Caco-2 (cell line): ENCODE measurements at places on chromosomes 6 and 20. TPM values are rescaled to one million over a fixed set of nuclear protein-coding genes. Genes with fewer than 3 reads are reported as not detected.
A peak's percentile ranks its signal among the peaks of the same experiment; 100 is the strongest.

CD24 gene
- total RNA-seq, result 81.7 and 92.2 TPM in 2 replicates

LY6G6D gene
- not detected in 2 replicates for total RNA-seq

TMEM74B gene
- 6.9 and 7.8 TPM in 2 replicates for total RNA-seq

MUC21 gene
- not detected in 2 replicates for total RNA-seq

MEP1A gene
- total RNA-seq, result 8.1 and 12.0 TPM in 2 replicates

HTR1E gene
- total RNA-seq, result not detected in 2 replicates

RIMS1 gene
- total RNA-seq, result 3.4 and 4.4 TPM in 2 replicates

TAF8 gene
- 35.0 and 37.7 TPM in 2 replicates for total RNA-seq

NTSR1 gene
- 0.14 and 0.16 TPM in 2 replicates for total RNA-seq

FKBP5 gene
- 16.5 and 20.1 TPM in 2 replicates for total RNA-seq

VSX1 gene
- not detected in 2 replicates for total RNA-seq

TMEM14C gene
- 116 and 134 TPM in 2 replicates for total RNA-seq

ETV7 gene
- total RNA-seq, result 0.52 and 0.79 TPM in 2 replicates

- DNase-seq, result peak; percentile 83
These were observed 5.1 kb downstream of the DIDO1 start for GRCh38 chr20:62921119-62921687.

- no peak for DNase-seq
These were observed 109.8 kb upstream of the PTPRK start for GRCh38 chr6:128630213-128630612.

GRCh38 chr6:119340796-119341487 is 8.6 kb downstream of the MAN1A1 start:
- DNase-seq, result no peak

- DNase-seq, result peak; percentile 65
These were observed 2.8 kb upstream of the LBP start for GRCh38 chr20:38343311-38344106.

DNA sequence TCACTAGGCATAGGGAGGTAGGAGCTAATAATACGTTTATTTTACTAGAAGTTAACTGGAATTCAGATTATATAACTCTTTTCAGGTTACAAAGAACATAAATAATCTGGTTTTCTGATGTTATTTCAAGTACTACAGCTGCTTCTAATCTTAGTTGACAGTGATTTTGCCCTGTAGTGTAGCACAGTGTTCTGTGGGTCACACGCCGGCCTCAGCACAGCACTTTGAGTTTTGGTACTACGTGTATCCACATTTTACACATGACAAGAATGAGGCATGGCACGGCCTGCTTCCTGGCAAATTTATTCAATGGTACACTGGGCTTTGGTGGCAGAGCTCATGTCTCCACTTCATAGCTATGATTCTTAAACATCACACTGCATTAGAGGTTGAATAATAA is 1.1 kb downstream of the HFE start:
- no peak for DNase-seq

GRCh38 chr6:55902796-55903195 is 27.4 kb upstream of the BMP5 start:
- no peak for DNase-seq

- DNase-seq, result peak; percentile 29
These were observed 13.0 kb upstream of the MRPS10 start for GRCh38 chr6:42230345-42231321.

DNA sequence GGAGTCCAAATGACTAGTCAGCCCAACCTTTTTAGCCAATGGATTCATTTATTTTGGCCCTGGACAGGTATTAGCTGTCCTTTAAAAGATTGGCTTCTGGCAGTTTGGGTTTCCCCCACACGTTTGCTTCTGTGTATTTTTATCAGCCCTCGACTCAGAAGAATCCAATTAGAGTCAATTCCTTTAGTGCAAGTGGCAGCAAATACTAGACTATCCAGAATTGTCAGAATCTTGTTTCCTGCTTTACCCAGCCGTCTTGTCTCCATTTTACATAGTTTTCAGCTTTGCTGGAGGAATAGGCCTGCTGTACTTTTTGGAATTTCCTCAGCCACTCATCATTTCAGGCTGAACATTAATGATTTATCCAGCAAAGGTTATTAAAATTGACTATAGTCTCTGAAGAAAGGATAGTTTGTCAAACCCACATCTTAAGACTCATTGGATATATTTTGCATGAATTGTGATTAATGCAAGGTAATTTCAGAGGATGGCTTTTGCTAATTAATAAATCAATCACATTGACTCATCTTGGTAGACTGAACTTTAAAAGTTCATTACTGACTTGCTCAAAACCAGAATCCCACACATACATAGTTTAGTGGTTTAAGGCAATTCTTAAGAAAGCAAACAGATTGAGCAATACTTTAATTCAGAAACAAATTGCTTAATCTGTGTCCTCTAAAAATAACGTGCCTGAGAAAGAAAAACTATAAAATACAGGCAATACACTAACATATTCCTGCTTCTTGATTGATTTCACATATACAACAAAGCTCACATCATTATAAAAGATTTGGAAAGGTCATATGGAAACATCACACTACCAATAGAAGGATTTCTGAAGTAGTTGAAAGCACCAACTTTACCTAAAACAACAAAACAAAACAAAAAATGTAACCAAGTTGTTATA is 62.9 kb upstream of the ZNF217 start:
- no peak for DNase-seq

GRCh38 chr6:43744491-43744890 is 25.5 kb upstream of the VEGFA start:
- no peak for DNase-seq

DNA sequence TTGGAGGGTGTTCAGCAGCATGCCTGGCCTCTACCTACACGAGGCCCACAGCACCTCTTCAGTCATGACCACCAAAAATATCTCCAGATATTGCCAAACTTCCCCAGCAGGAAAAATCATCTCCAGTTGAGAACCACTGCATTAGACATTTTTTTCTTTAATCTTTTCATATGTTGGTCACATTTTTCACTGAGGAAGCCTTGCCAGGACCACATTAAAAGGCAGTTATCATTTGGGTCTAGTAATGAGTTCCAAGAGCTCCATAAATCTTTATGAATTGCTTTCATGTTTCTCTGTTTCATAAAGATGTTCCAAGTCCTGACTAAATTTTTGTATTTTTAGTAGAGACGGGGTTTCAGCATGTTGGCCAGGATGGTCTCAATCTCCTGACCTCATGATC is 28.8 kb downstream of the MTRES1 start:
- no peak for DNase-seq

DNA sequence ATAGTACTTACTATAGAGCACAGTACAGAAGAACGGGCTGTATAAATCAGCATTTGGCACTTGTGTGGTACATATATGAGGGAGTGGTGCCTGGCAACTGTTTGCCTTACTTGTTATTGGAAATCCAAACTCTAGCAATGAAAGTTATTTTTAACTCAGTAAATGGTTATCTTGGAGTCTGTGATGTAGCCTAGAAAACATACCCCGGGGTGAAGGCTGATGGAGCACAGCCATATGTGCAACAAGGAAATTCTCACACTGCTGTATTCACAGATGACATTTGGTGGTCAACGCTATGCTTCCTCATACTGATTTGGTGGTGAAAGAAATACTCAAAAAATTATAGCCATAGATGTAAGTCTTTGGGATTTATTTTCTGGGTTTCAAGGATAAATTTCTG is 807.5 kb upstream of the FLRT3 start:
- no peak for DNase-seq

GRCh38 chr6:8839626-8840025 is 404.3 kb upstream of the SLC35B3 start:
- no peak for DNase-seq

- no peak for DNase-seq
These were observed 29.4 kb downstream of the RNF8 start for GRCh38 chr6:37382994-37383765.

DNA sequence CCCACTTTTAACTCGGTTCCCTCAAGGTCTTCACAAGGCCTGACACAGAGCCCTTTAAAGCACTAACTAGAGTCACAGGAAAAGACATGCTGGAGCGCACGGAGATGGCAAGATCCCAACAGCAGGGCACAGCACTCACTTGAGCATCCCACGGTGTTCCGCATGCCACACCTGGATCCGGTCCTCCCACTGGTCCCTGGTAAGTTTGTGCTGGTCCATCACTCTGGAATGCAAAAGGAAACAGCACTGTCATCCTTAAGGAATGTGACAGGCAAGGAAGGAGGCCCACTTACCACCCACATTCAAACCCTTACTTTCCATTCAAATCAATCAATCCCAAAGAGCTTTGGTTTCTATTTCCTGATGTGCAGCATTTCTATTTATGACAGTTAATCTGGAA is 34.7 kb downstream of the EZR start:
- DNase-seq, result no peak

DNA sequence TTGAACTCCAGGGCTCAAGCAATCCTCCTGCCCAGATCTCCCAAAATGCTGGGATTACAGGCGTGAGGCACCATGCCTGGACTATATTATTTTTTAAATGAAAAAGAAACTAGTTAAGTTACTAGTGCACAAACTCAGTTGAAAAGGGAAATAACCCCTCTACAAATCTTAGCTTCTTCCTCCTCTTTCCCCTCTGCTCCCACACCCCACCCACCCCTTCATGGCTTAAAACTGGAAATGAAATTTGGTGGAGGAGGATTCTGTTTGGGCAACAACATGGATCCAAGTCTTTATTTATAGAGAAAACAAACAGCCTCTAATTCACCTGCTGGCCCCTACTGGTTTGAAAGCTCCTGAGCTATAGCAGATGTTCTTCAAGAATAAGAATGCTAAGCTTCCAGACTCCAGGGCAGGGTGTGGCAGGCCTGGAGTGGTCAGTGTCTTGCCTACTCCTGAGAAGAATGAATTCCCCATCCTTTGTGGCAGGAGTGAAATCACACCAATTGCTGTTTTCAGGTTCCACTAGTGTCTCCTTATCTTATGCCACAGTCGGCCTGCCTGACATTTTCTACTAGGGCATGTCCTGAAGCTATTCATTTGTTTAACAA is 73.5 kb downstream of the ZFP64 start:
- DNase-seq, result no peak

DNA sequence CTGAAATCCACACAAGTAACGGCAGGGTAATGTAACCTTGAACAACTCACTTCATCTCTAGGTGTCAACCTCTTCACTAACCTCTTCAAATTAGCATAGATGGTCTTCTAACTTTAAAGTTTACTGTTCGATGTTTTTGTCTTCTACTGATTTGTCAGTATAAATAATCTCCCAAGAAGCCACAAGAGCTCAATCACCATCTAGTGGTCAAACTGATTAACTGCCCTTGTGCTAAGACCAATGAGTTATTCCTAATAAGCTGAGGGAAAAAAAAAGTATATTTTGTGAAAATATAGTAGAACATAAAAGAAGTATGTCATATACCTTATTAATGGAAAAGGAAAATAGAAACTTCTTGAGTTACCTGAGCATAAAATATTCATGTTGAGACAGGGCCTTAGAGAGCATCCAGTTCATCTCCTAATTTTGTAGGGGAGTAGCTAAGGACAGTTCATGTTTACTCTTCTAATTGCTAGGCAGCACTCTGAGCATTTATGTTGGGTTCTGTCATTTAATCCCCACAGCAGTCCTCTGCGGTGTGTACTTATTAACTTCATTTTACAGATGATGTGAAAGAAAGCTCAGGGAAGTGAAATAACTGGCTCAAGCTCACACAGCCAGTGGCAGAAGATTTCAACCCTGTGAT is 317.1 kb downstream of the ESR1 start:
- DNase-seq, result no peak

DNA sequence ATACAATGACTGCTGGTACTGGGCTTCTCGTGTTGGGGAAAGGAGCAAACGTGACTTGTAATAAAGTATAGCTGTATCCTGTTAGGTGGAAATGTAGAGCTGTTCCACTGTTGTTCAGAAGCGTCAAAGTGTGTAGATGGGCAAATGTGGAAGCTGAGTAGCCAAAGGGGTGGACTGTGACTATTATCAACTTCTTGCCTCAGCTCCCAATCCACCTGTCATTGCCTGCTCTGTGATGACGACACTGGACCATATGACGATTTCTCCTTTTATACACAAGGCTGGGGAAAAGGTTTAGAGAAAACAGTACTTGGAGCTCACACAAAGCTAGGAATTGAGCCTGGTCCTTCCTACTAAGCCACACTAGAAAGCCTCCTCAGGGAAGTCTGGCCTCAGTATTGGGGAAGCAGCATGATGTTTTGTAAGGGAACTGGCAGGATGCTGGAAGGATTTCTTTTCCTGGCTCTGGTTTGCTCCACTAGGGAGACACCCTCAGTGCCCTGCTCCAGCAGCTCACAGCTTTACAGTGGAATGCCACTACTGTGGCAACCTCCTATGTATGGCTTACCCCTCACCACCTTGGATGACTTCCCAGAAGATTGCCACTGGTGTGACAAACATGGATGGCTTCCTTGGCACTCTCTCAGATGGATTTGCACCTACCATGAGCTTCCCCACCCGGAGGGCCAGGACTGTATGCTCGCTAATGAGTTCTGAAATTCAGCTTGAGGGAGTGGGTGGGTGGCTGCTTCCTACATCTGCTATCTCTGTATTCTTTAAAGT is 20.0 kb downstream of the CD164 start:
- DNase-seq, result no peak

- no peak for DNase-seq
These were observed 24.9 kb upstream of the FUCA2 start for GRCh38 chr6:143536461-143536865.

DNA sequence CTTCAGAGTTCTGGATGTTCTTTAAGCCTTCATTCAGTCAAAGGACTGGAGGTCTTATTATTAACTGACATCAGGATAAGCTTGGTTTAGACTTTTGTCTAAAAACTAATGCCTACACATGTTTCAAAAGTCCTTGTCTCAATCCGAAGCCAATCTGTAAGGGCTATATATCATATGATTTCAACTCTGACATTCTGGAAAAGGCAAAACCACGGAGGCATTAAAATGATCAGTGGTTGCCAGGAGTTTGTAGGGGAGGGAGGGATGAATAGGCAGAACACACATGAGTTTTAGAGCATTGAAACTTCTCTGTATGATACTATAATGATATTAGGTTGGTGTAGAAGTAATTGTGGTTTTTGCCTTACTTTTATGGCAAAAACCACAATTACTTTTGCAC is 1285.8 kb upstream of the CITED2 start:
- no peak for DNase-seq

- no peak for DNase-seq
These were observed 78.6 kb upstream of the QKI start for GRCh38 chr6:163335671-163336545.

- no peak for DNase-seq
These were observed 52.9 kb upstream of the PMEPA1 start for GRCh38 chr20:57762531-57763234.

DNA sequence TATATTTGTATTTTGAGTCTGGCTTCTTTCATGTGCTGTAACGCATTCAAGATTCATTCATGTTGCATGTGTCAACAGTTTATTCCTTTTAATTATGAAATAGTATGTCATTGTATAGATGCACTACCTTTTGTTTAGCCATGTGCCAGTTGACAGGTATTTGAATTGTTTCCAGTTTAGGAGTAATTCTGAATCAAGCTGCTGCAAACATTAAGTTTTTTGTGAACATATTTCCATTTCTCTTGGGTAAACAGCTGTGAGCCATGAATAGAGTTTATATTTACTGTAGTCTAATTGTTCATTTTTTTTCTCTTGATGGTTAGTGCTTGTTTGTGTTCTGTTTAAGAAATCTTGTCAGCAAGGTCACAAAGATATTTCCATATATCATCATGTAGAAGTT is 142.4 kb upstream of the RIPOR2 start:
- no peak for DNase-seq
